Inflammatory macrophage treated with lipopolysaccharide for 1 hour (primary cell): ENCODE measurements at places on chromosomes 7 and 10.

- DNase-seq: no peak
Measured at GRCh38 chr10:68239596-68240150, 7.8 kb upstream of the ATOH7 start.

DNA sequence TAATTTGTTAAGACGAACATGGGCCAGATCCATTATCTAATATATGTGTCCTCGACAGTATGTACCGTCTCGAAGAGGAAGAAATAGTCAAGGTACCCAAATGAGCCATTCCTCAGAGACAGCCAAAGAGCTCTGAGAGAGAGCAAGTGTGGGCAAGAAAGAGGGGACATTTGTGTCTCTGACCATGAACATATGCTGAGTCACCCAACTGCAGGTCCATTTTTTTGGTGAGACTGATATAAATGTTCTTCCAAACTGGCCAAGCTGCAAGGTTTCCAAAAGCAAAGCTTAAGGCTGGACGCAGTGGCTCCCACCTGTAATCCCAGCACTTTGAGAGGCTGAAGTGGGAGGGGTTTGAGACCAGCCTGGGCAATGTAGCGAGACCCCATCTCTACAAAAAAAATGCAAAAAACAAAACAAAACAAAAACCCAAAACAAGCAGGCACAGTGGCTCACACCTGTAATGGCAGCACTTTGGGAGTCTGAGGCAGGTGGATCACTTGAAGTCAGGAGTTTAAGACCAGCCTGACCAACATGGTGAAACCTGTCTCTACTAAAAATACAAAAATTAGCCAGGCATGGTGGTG is 26.0 kb upstream of the ATXN7L1 start:
- DNase-seq: no peak

DNA sequence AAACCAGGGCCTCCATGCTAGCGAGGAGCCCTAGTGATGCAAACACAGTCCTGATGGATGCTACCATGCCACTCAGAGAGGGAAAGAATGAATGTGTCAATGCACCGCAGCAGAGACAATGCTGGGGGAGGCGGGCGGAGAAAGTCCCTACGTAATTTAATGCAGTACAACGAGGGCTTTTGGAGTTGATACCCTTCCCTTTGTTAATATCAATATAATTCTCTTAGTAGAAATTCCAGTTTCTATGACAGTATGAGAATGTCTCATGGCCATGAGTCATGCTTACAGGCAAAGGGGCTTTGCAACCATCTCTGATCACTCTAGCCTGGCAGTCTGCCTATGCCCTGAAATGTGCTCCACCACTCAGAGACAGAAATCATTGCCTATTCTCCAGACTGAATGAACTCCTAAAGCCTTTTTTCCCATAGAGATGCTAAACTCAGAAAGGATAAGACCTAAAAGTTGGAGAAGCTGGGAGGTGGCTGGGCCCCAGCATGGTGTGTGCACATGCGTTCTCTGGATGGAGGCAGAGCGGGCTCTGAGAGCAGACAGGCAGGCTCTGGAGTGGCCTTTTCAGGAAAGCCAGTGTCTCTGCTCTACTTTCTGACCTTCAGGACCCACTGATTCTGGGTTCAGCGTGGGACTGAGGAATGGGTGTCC is 20.3 kb upstream of the GIMAP2 start:
- peak; percentile 15 for DNase-seq

DNA sequence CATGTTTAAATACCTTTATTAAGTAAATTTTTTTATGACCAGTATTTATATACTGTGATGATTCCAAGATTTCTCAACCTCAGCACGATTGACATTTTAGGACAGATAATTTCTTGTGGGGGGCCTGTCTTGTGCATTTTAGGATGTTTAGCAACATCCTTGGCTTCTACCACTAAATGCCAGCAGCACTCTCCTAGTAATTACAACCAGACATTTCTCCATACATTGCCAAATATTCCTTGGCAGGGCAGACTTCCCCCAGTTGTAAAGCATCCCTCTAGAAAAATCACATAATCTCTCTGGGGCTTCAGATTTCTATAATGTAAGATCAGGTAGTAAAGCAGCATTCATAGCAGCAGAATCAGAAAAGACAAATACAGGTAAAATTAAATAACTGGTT is 7.8 kb upstream of the LIPM start:
- no peak for DNase-seq

DNA sequence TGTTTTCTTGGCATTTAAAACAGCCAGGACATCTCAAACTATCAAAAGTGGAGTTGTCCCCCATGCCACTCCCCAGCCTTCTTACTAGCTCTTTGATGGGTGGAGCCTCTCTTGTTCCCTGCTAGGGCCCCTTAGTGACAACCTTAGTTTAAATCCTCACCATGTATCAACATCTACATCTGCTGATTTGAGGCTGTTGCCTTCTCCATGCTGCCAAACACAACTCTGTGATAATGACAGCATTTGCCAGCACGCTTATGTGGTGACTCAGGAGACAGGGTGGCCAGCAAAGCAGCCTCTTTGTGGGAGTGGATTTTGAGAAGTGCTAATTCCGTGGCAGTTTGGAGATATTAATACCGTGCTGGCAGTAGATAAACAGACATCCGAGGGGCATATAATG is 145.4 kb downstream of the LRRC4 start:
- no peak for DNase-seq

- no peak for DNase-seq
Measured at GRCh38 chr10:63348245-63348850, 117.4 kb downstream of the JMJD1C start.

GRCh38 chr10:3099291-3100092 is 32.1 kb downstream of the PFKP start:
- DNase-seq: peak; percentile 76

DNA sequence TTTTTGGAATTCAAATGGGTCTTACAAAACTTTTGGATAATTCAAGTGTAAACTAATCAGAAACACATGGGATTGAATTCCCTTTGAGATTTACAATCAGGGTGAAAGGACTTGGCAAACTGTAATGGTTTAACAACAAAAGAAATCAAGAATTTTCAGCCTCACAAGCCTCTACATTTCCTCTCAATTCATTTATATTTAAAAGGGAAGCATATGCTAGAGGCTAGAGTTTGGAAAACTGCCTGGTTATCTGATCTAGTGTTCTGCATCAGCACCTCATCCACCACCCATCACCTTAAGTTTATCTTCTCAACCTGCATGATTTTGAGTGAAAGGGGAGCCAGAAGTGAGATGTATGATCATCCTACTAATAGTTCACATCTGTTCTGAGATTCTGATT is 120.7 kb downstream of the TES start:
- no peak for DNase-seq

- no peak for DNase-seq
Measured at GRCh38 chr7:140640727-140641523, at the start of gene DENND2A. Gene DENND2A, minus strand, starts transcription at chr7:140640813. Its CDS starts 38,416 bp downstream, at chr7:140602397.

GRCh38 chr10:71998840-71999194 is 34.6 kb downstream of the CHST3 start:
- DNase-seq: no peak

DNA sequence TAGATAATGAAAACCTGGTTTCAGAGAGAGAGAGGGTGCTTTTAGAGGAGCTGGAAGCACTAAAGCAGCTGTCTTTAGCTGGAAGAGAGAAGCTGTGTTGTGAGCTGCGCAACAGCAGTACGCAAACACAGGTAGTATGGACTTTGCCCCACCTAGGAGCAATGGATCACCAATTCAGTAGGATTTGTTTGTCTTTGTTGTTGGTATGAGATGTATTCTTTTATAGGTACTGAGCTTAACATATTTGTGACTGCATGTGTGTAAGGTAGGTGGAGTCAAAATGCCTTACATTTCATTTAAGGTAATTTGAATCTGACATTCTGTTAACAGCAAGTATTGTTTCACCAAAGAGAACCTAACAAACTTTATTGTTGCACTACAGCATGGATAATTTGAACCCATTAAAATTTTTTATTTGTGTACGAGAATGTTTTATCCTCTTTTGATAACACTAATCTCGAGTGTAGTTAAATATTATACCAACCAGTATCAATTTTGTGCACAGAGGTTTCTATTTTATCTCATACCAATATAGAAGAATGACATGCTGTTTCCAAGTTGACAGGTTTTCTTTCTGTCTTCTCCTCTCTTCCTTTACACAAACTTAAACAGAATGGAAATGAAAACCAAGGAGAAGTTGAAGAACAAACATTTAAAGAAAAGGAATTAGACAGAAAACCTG is 92.1 kb downstream of the CYP51A1 start:
- no peak for DNase-seq

GRCh38 chr10:79027147-79028055 is 41.4 kb upstream of the ZMIZ1 start:
- DNase-seq: no peak

DNA sequence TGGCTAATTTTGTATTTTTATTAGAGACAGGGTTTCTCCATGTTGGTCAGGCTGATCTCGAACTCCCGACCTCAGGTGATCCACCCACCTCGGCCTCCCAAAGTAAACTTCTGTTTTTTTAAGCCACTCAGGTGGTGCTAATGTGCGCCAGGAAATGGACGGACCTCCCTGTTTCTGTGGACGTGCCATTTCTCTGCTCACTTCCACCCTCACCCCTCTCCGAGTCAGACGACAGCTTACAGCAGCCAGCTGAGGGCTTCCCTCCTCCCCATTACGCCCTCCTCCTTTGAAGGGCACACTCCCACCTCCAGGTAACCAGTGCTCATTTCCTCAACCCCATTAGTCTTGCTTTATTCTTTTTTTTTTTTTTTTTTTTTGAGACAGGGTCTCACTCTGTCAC is 41.7 kb upstream of the EZH2 start:
- no peak for DNase-seq

DNA sequence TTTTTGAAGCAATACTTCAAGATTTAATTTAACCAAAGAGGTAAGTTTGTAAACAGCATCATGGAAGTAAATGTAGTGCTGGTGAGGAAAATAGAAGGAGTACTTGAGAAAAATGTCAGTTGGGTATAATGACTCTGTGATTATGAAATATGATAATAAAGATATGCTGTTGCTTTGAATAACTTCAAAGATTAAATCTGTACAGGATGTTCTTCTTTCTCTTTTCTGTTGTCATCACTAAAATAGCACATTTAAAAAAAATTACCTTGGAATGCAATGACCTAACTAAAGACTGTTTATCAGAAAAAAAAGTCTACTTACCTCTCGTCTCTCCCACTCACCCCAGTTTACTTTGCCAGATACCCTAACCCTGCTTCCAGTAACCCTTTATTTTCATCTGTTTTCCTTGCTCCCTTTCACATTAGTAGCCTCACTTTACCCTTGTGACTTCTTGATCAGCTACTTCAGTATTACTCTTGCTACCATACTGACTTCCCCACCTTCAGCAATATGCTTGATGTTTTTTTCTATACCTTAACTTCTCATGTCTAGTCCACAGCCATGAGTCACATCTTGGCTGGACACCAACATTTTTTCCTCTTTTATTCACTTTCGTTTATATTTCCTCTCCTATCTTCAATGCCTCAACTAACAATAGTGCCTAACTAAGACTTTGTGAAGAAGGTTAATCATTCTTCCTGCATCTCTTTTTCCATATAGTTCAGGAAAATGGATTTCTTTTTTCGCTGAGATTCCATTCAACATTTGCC is 29.7 kb upstream of the TAS2R16 start:
- DNase-seq: no peak

- DNase-seq: no peak
Measured at GRCh38 chr10:127498087-127498486, 51.0 kb upstream of the NPS start.

GRCh38 chr7:100465702-100466311 is 1.7 kb upstream of the SPACDR start:
- DNase-seq: peak; percentile 28

DNA sequence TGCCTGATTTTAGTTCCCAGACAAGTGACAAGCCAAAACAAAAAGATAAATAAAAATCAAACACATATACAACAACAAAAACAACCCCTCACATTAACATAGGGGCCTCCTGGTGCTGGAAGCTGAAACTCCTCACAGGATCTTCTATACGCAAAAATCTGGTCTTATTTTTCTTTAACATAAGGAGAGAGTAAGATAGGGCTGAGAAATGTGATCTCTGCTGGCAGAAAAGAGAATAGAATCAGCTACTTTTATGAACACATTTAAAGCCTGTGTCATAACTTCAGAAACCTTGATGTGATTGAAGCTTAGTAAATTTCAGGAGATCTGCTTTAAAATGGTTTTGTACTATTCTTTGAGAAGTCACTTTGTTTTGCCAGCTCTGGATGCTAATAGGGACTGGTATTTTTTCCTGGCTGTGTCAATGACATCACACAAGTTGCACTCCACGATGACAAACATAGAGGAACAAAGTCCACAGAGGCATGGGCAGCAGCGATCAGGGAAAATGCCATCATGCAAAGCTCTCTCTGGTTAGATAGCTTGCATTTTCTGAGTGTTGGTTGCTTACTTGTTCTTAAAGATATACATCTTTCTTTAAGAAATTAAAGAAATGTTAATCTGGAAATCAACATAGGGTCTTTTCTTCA is 176.6 kb upstream of the SP4 start:
- no peak for DNase-seq

DNA sequence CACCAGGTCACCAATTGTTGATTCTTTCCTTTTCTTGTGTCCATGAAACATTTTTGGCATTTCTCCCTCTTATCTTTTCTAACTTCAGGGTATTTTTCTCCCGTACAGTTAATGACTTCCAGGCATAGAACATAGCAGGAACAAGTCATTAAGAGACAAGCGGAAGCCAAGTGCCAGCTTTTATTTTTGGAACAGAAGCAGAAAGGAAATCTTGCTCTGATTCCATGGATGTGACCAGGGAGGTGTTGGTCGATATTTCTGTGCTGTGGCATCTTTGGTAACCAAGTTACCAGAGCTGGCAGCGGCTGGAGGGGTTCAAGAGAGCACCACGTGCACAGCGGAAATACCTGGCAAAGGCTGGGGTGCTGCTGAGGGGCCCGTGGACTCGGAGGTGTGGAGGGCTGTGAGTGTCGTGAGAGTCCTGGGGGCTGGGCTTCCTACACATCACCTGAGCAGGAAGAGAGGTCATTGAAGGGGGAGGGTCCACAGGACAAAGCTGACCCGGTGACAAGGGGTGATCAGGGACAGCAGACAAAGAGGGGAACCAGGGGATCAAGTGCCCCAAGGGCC is 1.8 kb downstream of the LLCFC1 start:
- no peak for DNase-seq

GRCh38 chr7:65448816-65449504 is 75.3 kb downstream of the ZNF92 start:
- no peak for DNase-seq

DNA sequence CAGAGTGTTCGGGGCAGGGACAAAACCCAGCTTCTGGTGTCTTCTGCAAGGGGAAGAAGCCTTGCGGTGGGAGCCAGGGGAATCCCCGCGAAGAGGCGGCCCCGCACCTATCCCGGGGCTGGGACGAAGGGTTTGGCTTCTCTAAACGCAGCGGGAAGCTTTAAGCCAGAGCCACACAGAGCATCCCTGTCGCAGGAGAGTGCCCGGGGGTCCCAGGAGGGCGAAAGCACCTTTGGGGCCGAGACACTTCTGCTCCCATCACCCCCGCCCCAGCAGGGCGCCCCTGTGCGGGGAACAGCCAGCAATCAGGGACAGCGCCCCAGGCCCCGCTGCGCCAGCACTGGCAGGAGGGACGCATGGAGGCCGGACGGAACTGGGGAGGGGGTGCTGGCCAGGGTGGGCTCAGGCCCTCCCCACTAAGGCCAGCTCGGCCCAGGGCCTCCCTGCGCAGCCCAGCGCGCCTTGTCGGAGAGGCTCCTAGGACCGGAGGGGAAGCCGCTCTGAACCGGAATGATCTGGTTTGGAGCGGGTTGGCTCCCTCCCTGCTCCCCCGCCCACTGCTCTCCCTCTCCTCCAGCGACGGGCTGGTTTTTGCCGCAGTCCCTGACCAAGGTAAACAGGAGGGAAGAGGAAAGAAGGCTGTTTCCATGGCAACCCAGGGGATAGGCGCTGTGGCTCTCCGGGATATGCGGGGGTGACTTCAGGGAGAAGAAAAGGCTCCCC is 63.9 kb downstream of the TMEM209 start:
- peak; percentile 25 for DNase-seq

- DNase-seq: peak; percentile 11
Measured at GRCh38 chr10:121928528-121928884, 675 bp upstream of the ATE1 start.
